Eye (tissue), 1 donor: ENCODE measurements at places on chromosomes 2 and 18.
A peak's percentile ranks its signal among the peaks of the same experiment; 100 is the strongest.

DNA sequence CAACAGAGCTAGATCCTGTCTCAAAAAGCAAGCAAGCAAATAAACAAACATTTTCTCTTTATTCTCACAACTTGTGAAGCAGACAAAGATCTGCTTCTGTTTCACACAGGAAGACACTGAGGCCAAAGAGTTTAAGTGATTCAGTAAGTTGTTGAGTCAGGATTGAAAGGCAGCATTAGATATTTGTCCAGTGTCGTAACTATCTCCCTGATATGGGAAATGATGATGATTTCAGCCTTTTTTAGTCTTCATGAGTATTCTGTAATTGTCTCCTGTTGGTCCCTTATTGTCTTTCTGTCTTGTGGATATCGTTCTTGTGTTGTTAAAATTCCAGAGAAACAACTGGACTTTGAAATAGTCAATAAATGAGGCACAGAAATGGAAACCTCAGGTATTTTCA is 59.6 kb downstream of the GATA6 start:
- no peak for DNase-seq

DNA sequence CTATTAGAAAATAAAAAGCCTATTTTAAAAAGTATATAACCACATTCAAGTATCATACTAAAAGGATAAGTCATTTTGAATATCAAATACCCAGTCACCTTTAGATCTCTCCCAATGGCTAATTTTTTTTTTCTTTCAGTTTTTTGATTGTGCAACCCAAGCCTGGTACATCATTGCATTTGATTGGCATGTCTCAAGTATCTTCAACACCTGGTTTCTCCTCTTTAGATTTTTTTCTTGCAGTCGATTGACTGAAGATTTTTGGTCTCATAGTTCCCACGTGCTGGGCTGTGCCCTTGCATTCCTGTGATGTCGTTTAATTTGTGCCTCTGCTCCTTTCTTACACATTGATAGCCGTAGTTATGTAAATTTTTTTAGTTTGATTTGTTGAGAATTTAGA is 40.7 kb downstream of the ATIC start:
- DNase-seq: no peak

DNA sequence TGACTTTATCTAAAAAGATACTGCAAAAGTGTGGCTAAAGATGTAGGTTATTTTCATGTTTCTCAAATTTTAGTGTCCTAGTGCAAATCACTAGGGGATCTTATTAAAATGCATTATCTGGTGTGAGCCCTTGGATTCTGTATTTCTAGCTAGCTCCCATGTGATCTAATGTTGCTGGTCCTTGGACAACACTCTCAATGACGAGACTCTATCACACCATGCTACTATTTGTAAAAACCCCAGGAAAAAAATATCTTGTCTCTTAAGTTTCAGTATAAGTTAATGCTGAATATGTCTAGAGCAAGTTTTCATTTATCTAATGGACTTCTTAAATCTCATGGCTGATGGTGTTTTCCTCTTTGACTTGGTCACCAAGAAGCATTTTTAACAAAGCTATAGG is 5.8 kb downstream of the DOCK10 start:
- no peak for DNase-seq

DNA sequence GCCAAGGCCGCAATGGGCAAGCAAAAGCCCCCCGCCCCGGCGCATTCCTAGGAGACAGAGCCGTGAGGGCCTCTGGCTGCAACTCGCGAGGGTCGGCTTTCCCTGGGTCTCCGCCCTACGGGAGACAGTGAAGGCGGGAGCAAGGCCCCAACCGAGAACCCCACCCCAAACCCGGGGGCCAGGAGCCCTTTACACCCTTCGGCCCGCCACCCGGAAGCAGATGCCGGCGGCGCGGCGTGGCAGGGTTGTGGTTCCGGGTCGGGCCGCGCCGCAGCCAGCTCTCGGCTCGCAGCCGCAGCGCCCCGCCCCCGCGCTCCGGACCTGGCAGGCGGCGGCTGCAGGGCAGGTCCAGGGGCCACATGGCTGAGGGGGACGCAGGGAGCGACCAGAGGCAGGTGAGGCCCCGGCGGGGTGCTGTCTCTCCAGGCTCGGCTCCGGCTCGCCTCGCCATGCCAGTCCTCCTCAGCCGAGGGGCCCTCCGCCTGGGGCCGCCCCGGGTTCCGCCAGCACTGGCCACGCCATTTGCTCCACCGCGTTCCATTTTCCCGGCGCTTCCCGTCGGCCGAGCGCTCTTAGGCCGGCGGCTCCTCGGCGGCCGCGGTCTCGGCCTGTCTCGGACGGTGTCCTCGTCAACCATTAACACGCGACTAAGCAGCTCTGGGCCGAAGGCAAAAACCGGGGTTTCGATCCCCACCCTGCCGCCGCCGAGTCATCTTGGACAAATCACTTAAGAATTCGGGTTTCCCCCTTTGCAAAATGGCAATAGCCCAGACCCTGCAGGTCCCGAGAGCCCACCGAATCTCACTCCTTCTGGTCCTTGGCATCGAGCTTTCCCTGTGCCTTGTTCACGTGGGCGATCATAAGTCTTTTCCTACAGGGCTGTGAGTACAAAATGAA is at the start of gene IMPACT:
Gene IMPACT, plus strand, starts transcription at position 273 of the 897 bp plus-strand sequence. Its CDS starts 87 bp downstream, at position 360.
- DNase-seq: peak; percentile 96

GRCh38 chr18:59549503-59550173 is 147.6 kb downstream of the CCBE1 start:
- DNase-seq: no peak

DNA sequence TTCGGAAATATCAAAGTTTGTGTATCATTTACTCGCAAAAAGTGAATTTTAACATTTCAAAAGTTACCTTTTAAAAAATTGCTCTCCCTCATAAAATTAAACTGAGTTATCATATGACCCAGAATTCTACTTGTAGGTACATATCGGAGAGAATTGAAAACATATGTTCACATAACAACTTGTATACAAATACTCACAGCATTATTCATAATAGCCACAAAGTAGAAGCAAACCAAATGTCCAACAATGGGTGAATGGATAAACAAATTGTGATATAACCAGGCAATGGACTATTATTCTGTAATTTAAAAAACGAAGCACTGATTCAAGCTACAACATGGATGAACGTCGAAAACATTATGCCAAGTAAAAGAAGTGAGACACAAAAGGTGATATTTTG is 412.0 kb upstream of the TCF4 start:
- no peak for DNase-seq

- peak; percentile 91 for DNase-seq
Measured at GRCh38 chr2:101697124-101698013, at the start of gene MAP4K4. MAP4K4 (plus strand) TSS chr2:101697707; CDS start chr2:101698081, 374 bp downstream.

GRCh38 chr2:159737292-159737916 is 25.1 kb downstream of the MARCHF7 start:
- no peak for DNase-seq

GRCh38 chr18:47912343-47912742 is 18.1 kb downstream of the SMAD2 start:
- DNase-seq: no peak

DNA sequence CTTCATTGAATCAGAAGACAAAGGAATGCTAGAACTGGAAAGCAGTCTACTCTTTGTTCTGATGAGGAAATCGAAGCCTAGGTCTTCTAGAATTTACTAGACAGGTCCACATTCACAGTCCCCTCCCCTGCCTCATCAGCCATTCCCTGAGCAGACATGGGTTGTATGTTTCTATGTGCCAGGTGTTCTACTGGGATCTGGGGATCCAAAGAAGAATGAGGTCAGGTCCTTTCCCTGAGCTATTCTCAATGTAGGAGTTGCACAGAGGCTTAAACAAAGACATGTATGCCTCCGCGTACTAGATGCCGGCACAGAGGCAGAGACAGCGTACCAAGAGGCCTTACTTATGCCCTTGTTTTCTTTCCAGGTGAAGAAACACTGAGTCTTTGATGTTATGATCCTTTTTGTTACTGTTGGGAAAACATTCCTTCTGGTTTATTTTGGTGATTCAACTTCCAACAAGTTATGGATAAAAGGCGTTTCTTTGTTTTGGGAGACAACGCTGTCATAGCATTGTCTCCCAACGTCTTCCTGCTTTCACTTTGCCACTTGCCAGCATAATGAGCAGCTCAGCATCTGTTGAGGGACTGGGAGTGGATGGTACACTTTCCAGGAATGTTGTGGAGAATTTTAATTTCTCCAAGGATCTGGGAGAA is 174.4 kb downstream of the ALPK2 start:
- DNase-seq: no peak

DNA sequence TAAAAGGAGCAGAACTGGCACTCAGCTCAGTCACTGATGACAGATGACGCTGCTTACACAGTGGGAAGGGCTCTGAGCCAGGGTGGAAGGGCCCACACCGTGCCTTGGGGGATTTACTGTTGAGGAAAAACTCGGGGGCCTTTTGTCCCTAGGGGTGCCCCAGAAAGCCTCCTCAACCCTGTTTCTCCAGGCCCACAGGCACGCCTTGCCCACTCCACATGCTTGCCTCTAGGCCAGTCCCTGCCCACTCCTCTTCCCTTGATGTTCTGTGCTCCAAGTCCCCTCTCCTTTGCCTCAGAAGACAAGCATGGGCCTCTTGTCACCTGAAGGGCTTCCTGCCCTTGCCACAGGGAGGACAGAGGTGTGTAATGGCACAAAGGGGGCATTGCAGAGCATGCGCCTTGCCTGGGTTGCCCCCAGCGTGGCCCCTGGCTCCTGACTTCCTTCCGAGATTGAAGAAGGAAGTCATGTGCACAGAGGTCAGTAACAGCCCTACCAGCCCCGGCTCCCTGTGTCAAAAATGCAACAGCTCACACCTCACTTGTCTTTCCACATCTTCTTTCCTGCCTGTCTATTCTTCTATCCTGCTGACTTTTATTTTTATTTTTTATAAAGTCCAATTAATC is 65.1 kb downstream of the LIPG start:
- no peak for DNase-seq

DNA sequence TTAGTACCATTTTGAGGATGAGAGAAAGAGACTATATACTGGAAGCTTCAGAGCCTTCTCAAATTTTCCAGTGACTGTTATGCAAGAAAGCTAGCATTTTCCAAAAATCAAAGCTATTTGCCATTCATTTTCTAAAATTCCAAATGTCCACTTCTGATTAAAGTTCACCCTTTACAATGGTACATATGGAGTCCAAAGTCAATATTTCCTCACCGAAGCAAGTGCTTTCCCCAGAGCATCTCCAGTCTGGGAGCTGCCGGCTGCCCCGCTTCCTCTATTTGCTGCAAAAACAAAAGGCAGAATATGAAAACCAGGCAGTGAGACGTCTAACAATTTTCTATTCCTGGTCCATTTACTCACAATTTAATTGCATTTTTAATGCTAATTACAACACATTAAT is 302.0 kb upstream of the CCDC68 start:
- DNase-seq: no peak

GRCh38 chr18:5309888-5310470 is 14.5 kb upstream of the ZBTB14 start:
- no peak for DNase-seq

DNA sequence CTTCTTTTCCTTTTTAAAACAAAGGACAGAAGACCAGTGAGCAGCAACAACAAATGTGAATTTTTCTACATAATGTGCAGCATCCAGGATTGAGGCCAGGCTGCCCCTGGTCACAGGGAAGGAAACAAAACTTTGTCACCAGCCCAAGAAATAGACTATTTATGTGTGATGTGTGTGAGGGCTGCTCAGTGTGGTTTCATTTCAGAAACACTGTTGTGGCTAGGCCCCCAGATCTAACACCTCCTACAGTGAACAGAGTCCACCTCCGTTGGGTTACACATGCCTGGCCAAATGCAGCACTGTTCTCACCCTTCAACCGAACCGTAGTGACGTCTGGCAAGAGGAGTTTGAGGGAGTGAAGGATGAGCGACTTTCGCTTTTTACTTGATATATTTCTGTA is 146.3 kb upstream of the RIOK3 start:
- no peak for DNase-seq

- DNase-seq: no peak
Measured at GRCh38 chr2:199922856-199923255, 11.8 kb downstream of the C2orf69 start.

GRCh38 chr18:50312296-50313030 is 25.0 kb upstream of the CXXC1 start:
- DNase-seq: no peak

DNA sequence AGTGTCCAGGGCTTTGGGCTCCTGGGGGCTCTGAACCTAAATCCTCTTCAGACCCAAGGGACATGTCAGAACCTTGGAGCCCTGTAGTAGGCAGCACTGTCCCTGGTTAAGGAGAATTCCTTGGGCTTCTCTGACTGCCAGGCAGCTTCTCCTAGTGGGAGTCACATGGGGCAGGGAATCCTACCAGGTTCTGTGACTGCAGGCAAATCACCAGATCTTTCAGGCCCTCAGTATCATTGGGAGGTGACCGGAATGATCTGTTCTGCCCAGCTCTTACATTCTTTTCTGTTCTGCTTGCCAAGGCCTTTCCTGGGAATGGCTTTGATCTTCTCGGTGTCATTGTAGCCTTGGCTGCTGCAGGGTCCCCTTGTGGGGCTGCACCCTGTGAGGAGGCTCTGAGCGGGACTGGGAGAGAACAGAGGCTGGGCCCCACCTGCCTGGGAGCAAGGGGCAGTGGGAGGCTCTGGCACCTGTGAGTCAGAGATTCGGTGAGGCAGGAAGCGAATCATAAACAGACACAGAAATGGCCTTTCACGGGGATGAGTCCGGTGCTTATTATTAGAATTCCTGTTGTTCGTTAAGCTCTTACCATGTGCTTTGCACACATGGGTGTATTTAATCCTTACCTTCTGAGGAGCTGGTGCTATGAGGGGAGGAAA is 14.1 kb downstream of the CEP68 start:
- no peak for DNase-seq

- DNase-seq: peak; percentile 65
Measured at GRCh38 chr2:681312-681711, 4.1 kb upstream of the TMEM18 start.

GRCh38 chr2:221060376-221060775 is 511.7 kb downstream of the EPHA4 start:
- DNase-seq: no peak

DNA sequence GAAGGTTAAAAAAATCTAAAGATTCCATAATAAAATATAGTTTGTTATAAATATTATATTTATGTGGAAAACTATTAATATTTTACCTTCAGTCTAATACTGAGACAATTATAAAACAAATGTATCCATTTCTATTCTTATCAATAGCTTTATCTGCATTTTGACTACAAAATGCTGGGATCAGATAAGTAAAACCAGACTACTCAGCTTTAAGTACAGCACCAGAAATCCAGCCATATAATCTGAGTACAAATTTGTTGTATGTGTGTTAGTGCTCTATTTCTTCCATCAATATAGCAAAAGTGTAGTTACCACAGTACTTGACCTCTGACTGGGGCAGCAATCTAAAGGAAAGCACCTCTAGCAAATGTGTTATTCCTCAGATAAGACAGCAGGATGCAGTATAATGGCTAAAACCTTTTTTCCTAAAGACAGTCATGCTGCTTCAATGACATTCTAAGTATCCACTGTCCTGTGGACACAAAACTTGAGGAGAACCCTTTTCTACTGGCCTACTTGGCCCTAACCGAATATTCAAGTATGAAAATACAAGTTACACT is 68.1 kb downstream of the OLA1 start:
- no peak for DNase-seq
